Kasumi-1 (cell line): ENCODE measurements at places on chromosomes 2 and 18.

GRCh38 chr2:75560022-75560767, 544 bp downstream of the EVA1A start:
- no peak for DNase-seq

DNA sequence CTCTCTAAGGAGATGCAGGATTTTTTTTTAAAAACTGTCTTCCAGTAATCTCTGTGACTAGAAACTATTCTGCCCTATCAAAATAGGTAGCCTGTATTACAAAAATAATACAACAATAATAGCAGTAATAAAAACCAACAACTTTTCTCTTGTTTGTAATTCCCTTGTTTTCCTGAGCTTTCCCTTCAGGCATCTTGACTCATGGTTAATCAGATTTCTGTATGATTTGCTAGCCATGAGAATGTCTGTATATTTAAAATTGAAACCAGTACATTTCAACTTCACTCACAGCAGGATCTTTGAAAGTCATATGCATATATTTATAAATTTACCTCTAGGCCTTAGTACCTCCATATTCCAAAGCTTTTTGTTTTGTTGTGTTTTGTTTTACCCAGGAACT, 38.2 kb downstream of the SLC4A10 start:
- no peak for DNase-seq

DNA sequence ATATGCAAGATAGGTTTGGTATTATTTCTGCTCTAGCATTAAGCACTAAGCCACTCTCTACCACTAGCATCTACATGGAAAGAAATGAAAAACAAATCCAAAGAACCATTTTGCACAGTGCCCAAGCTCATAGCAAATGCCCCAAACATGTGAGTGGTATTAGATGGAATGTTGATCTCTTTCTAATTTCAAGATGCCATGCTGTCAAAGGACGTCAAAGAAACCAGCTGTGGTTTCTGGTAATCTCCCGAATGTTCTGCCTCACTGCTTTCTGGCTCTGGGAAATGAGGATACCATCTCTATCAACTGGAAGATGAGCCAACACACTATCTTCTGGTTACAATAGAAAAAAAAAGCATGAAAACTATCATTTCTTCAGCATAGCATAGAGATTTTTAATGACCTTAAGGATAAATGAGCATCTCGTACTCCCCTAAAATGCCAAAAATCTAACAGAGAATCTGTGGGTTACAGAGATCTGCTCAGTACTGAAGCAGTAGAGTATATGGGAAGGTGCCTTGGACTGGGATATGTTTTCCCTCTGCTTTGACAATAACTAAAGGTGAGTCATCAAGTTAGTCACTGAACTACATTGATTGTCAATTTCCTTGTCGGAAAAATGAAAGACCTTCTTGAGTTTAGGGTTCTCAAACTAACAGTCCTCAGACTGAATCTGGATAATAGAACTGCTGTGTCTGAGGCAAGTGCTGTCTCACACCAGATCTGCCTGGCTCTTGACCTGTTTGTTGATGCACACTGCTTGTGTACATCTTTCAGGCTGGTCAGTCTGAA, 244.8 kb upstream of the NCKAP5 start:
- DNase-seq: no peak

DNA sequence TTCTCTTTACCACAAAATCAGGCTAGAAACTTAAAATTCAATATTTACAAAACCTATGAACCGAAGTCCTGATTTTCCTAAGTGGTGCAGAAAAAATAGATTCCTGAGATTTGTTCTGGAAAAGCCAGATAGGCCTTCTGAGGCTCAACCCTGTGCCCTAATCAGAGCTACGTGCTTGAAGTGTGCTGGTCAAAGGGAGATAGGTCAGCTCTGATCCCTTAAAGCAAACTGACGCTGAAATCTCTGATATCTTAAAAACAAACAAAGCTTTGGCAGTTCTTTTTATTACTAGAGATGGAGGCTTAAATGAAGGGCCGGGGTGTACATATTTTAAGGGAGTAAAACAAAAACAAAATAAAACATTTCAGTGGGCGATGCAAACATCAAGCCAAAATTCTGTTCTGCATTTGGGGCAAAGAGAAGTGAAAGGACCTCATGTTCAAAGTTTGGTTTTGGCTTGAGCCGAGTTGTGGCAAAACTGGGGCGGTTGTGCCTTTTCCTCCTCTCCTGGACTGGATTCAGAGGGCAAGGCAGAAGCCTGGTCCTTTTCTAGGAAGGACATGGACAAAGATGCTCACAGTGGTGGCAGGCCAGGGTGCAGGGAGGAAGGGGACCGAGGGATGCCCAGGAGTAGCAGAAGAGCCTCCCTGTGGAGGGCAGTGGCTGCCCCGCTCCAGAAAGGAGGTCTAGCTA, 295.0 kb downstream of the CDCA7 start:
- no peak for DNase-seq

DNA sequence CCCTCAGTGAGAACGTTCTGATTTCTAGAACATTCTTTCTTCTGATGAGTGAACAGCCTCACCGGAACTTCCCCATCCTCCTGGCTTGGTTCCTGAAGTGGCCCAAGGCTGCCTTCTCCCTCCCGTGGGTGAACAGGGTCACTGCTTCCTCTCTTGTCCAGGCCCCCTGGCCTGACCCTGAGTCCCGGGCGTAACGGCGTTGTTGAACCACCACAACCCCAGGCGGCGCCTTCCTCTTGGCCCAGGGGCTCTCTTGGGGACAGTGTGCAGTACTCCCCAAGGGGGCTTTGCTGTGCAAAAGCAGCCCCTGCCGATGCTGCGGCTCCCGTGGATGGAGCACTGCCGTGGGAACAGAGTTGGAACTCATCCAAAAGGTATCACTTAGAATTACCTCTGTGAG, 147.2 kb downstream of the TSN start:
- no peak for DNase-seq

DNA sequence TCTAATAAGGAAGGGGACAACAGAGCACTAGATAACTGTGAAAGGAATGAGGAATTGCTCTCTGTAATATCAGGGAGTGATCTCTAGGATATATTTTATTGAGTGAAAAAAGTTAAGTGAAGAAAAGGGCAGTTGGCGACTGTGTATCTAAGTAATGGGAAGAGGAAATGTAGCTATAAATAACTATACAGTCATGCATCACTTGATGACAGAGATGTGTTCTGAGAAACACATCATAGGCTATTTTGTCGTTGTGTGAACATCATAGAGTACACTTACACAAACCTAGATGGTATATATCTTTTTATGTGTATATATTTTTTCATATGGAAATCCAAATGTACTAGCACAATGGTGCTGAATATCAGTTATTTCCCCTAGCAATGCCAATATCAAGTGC, 329.3 kb downstream of the TXNL1 start:
- DNase-seq: no peak

DNA sequence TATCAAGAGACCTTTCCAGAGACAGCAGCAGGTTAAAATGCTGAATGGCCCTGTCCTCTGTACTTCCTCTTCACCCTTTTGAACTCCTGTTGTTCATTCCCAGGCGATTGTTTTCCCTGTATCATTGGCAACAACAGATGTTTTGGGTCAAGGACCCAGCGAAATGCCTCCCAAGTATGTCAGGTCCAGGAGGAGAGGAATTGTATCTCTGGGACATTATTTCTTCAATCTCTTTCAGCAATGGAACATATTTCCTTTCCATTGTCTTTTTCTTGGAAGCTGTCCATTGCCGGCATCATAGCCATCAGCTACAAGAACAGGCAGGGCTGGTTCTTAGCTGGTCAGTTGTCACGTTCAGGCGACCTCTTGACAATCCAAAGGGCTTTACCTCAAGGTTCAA, 76.2 kb downstream of the NRP2 start:
- no peak for DNase-seq

- no peak for DNase-seq
These were observed 31.9 kb upstream of the REG3G start for GRCh38 chr2:78993518-78994148.

DNA sequence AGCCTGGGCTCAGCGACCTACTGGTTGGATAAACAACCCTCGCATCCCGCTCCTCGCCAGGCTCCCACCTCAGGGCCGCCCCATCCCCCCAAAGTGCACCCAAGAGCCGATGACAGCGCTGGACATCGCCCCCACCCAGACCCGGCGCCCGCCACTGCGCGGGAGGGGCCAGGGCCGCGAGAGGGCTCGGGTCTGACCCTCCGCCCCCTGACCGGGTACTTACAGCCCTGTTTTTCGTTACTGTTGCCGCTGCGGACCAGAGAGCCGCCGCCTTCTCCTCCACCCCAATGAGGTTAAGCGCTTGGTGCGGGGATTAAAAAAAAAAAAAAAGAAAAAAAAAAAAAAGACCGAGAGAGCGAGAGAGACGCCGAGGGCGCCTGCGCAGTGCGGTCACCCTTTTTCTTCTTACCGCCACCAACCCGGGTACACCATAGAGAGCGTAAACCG, at the start of gene CLASP1:
Gene CLASP1, minus strand, starts transcription at position 314 of the 447 bp plus-strand sequence. CDS start 43,567 bp downstream, outside the sequence.
- DNase-seq: no peak

DNA sequence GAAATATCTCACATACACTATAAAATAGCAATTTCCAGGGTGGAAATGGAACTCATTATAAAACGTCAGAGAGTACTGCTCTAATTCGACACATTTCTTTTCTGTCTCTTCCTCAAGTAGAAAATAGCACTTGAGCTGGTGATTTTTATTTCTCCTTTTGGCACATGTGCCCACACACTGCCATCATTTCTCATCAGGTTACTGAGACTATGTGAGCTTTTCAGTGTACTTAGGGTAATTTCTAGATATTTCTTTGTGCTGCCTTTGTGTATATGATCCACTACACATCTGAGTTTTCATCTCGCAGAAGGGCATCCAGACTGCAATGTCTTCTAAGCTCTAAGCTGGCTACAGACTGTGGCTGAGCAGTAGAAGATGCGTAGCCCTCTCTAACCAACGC, 62.1 kb upstream of the PGAP1 start:
- peak; percentile 37 for DNase-seq

DNA sequence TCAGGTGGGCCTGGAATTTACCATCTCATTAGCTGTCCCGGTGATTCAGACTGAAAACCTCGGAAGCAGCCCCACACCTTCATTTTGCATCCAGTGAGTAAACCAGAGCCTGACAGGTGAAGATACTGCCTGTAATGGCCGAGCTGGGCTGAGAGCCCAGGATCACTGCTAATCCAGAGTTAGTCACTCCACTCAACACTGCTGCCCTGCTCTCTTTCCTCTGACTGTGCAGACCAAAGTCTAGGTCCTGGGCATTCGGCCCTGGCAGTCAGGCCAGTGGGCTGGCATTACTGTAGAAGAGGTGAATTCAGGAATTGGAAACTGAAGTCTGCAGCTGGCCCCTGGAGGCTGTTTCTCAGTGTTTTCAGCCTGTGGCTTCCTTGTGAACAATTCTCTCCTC, 44.3 kb downstream of the TMEM17 start:
- DNase-seq: no peak

DNA sequence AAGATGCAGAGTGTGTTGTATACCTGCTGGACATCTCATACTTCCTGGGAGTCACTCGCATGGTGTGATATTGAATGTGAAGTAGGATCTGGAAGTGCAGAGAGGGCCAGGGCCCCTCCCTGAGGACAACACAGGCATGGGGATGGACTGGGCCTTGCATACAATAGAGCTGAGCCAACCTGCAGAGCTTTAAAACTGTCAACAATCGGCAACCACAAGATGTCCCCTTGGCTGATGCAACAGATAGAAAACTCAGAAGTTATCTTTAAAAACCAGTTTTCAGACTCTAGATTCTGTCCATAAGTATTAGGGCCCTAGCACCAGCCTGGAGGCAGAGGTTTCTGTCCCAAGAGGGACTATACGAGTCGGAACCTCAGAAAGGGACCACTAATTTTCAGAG, 19.7 kb downstream of the EVA1A start:
- DNase-seq: no peak

- no peak for DNase-seq
These were observed 409.9 kb upstream of the NRXN1 start for GRCh38 chr2:51441786-51442185.

DNA sequence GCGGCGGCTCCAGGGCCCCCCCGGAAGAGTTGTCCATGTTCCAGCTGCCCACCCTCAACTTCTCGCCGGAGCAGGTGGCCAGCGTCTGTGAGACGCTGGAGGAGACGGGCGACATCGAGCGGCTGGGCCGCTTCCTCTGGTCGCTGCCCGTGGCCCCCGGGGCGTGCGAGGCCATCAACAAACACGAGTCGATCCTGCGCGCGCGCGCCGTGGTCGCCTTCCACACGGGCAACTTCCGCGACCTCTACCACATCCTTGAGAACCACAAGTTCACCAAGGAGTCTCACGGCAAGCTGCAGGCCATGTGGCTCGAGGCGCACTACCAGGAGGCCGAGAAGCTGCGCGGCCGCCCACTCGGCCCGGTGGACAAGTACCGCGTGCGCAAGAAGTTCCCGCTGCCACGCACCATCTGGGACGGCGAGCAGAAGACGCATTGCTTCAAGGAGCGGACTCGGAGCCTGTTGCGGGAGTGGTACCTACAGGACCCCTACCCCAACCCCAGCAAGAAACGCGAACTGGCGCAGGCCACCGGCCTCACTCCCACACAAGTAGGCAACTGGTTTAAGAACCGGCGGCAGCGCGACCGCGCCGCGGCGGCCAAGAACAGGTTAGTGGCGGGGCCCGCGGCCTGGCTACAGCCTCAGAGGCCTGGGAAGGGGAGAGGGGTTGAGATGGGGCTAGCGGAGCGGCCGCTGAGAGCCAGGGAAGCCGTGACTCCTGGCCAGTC, 965 bp downstream of the SIX3 start:
- no peak for DNase-seq

- no peak for DNase-seq
These were observed 47.0 kb downstream of the EVA1A start for GRCh38 chr2:75513616-75514170.

- DNase-seq: no peak
These were observed 26.5 kb downstream of the CRYGD start for GRCh38 chr2:208097801-208098200.

- no peak for DNase-seq
These were observed 84.5 kb downstream of the LONRF2 start for GRCh38 chr2:100237770-100238169.

- DNase-seq: no peak
These were observed 37.2 kb downstream of the MTERF4 start for GRCh38 chr2:241064802-241065354.

DNA sequence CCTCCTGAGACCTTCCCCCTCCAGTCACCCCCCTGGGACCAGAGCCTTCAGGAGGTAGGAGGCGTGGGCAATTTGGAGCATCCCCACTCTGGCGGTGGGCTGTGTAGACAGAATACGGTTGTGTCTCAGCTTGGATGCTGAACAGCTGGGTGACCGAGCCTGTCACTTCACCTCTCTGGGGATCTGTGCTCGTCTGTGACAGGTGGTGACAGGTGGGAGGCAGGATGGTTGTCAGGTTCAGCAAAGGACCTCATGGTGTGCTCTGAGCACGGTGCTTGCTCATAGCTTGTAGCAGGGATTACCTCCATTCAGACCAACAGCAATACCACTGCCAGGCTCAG, 186.5 kb upstream of the HS6ST1 start:
- no peak for DNase-seq

GRCh38 chr18:73315381-73315780, 447.6 kb upstream of the NETO1 start:
- DNase-seq: no peak

GRCh38 chr2:102080451-102081242, 61.9 kb upstream of the IL1R1 start:
- no peak for DNase-seq
